ENCODE measurements at places on chromosomes 6 and 20.

DNA sequence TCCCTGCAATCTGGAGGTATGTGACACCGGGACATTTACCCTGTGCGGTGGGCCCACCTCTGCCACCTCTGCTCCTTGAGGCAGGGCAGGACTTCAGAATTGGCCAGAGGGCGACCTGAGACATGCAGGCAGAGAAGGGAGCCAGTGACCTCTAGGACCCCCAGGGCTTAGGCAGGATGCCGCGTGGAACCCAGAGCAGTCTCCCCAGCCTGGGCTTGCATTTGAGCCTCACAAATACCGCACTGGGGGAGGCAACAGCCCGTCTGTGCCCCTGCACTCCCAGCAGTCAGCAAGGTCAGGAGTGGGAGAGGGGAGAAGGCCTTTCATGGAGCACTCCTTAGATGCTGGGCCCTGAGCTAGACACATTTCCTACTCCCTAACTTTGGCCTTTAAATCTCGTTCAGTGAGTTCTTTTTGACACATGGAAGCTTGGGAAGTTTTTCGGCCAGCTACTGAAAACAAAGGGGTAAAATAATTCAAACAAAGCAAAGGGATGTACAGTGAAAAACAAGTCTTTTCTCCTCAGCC lies 41.7 kb downstream of the C20orf203 start:
- no peak for DNase-seq

DNA sequence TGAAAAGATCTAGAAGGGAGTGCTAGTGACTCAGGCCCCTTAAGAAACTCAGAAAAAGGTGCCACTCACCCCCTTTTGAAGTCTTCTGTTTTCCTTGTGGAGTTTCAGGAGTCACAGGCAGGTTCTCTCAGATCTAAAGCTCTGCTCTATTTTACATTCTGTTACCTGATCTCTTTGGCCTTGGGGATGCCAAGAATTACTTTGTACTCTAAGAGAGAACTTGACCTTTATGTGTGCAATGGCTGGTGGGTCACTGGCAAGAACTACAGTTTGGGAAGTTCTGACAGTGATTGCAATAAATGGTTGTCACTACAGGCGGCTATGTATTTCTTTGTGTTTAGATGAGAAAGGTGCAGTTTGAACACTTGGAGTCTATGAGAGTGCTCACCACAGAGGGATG lies 24.2 kb upstream of the ENPP4 start:
- DNase-seq: no peak

DNA sequence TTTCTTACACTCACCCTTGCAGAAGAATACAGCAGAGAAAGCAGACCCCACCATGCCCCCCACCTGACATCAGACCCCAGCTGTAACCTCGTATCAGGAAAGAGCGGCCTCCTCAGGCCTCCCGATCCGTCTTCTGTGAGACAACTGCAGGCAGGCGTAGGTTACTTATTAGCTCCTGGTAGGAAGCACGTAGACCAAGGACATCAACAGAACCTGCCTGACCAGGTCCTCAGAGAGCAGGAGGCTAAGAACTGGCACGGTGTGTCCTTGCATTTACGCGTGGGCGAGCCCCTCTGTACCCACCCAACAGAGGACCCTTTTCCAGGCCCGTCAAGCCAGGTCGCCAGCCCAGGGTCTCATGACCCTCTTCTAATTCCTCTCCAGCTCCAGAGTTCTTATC lies 51.0 kb downstream of the ABHD12 start:
- DNase-seq: no peak

DNA sequence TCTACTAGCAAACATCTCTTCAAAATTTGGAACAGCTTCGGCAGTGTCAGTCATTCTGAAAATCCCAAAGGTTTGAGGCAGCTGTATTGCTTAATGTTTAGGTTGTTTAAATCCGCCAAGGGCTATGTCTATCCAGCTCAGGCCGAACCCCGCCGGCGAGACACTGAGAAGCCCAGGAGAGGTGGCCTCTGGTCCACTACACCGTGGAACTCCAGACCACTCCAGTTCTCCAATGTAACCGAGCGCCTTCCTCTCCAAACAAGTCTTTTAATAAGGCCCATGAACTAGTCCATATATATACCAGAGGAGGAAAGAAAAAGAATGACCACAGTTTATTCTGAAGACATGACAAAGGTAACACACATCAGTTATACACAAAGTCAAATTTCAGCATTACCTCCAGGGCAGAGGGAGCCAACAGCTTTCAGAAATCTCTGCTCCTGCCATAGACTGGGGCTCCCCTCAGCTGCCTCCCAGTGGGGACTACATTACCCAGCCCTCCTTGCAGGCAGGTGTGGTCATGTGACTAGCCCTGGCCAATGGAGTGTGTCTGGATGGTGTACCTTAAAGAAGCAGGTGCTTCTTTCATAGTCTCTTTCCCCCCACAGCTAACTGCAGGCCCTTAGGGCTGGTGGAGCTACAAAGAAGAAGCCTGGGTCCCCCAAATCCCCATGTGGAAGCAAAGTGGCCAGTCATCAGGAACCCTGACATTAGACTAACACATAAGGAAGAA lies at the start of gene RAMACL:
Gene RAMACL, minus strand, starts transcription at position 255 of the 733 bp plus-strand sequence. Its CDS starts 201 bp downstream, at position 54.
- DNase-seq: peak; percentile 84

DNA sequence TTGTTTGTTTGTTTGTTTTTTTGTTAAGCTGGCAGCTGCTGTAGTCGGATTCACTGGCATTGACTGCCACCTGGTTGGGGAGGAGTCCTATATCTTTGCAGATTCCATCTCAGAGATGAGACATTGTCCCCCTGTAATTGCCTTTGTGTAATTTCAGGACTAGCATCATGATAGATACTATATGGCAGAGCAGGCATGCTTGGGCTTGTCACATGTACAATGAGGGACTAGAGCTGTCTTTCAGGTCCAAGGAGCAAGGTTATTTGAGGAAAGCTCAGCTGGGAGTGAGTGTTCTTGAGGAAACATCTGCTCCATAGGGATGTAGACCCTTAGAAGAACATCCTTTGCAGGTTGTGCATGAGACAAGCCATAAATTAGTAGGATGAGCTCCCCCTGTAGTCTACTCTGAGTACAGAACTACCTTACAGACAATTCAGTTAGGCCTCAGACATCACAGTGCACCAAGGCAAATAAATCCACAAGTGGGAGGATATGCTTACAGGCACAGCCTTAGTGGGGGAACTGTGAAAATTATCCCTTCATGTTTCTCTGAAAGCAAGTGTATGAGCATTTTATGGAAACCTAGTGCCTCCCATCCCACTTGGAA lies 62.1 kb downstream of the BMP2 start:
- DNase-seq: no peak

- no peak for DNase-seq
Measured at GRCh38 chr6:71033890-71034289, 77.0 kb upstream of the B3GAT2 start.

GRCh38 chr6:6707143-6707542 lies 118.6 kb downstream of the LY86 start:
- DNase-seq: no peak

DNA sequence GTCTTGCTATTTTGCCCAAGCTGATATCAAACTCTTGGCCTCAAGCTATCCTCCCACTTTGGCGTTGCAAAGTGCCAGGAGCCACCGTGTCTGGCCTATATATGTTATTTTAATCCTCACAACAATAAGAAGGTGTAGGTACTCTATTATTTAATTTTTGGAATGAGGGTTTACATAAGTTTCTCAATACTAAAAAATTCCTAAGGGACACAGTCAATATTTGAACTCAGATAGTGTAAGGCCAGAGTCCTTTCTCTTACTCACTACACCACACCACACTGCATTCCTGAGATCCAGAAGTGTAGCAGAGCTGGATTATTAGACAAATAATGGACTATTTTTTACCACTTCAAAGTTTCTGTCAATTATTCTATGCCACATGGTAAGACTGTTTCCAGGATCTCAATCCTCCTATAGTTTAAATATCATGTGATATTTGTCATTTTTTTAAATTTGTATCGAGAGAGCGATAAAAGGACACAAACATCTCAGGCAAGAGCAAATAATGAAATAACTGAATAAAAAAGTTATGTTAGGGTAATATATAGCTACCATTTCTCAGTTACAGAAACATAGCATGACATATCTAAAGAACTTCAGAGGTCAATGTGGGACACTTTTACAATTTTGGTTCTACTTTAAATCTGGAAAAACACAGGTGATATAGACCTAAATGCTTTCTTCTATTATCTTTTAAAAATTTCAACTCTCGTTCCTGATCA lies 162.2 kb upstream of the THEMIS start:
- DNase-seq: no peak

- DNase-seq: no peak
Measured at GRCh38 chr20:61134296-61135030, 117.6 kb upstream of the CDH4 start.

DNA sequence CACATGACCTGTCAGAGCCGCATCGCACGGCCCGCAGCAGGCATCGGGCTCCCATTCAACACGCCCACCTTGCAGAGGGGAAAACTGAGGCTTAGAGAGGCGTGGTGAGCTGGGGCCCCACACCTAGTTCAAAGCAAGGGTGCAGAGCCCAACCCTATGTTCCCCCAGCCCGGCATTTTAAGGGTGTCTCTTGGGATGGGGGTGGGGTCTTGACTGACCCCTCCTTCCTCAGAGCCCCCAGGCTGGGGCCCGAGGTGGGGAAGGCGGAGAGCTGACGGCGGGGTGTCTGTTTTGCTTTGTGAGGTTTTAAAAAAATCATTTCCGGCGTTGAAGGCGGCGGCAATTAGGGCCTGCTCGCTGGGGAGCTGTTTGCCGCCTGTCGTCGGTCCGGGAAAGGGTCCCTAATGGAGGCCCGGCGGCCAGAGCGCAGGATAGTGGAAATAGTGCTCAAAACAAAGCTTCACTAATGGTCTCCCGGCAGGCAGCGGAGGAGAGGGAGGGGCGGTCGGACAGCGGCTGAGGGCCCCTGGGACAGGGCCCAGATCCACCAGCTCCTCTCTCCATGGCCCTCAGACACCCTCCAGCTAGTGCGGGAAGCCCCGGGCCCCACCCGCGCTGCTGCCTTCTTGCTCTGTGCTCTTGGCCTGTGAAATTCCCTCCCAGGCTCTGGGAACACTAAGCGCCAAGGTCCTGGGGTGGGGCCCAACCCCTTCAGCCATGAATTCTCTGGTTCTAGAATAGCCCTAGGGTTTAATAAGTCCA lies 11.9 kb downstream of the VSTM2L start:
- DNase-seq: peak; percentile 59

GRCh38 chr6:124298730-124299129 lies 495.1 kb downstream of the NKAIN2 start:
- no peak for DNase-seq

DNA sequence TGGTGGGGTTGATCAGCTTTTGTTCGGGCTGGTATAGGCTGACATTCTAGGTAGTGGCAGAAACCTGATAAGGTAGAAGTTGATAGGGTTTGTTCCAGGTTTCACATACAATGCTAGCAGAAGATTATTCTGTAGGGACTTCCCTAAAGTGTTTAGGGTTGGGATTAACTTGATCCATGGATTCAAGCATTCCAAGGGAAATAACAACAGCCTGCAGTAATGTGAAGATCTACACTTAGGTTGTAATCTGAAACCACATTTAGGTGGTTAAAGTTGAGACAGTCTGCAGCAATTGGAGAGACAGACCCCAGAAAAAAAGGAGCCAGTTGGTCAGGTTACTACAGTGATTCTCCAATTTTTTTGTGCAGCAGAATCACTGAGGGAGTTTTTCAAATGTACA lies 56.1 kb downstream of the GJA1 start:
- DNase-seq: no peak

DNA sequence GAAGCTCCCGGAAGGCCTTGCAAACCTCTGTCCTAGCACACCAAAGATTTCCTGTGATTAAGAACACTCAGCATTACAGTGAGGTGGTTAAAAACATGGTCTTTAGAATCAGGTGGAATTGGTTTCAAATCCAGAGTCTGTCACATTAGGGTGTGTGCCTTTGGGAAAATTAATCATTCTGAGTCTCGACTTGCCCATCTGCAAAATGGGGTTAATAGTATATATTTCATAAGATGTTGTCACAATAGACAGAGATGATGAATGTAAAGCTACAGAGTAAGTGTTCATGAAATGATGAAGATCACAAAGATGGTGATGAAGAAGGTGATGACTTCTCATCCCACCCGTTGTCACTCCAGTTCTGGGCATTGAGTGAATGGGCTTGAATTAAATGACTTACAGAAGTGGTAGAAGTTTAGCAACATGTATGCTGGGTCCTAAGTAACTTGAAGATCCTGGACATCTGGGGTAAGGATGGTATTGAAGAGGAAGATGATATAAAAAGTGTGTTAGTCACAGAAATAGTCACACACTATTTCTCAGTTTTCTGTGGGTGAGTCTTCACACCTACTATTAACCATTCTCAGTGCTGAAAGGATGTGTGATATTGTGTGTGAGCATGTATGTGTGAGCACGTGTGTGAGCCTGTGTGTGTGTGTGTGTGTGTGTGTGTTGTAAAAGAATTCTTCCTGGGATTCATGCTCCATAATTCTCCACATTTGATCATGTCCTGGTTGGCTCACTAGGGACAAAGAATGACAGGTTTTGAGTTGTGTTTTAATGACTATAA lies 28.0 kb upstream of the NEDD9 start:
- no peak for DNase-seq

- DNase-seq: no peak
Measured at GRCh38 chr6:148890096-148890495, 143.3 kb downstream of the UST start.

DNA sequence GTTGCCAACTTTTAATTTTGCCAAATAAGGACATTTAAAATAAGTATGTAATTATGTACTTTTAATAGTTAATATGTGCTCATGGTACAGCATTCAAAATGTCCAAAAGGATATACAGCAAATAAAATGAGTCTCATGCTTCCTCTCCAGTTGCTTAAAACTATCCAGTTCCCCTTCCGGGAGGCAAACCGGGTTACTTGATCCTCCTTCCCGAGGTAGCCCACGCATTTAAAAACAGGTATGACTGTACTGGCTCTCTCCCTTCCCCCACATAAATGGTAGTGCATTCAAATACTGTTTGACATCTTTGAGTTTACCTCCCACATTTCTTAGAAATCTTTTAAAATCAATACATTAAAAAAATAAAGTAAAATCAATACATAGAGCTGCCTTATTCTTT lies 66.4 kb downstream of the PHF20 start:
- no peak for DNase-seq

DNA sequence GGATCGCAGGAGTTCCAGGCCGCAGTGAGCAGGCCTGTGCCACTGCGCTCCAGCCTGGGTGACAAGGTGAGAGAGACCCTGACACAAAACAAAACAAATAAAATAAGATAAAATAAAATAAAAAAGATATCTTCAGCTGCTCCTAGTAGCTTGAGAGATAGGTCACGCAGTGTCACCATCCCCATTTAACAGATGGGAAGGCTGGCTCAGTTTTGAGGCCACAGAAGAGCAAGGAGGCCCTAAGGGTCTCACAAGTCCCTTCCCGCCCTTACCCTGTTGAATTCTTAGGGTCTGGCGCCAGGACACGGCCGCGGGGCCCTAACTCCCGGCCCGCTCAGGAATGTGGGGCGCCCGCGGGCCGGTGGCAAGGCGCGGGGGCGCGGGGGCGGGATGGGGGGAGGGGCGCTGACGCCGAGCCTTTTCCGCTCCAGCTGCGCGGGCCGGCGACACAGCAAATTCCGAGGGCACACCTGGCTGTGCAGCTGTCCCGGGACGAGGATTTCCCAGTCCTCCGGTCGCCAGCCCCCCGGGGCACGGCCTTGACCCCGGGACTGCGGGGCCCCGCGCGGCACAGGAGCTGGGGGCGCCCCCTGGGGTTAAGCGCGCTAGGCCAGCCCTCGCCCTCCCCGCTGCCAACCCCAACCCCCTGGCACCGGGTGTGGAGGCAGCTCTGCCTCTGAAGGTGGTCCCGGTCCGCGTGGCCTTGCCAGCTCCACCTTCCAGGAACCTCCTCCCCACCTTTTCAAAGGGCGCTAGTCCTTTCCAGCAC lies 10.3 kb upstream of the R3HDML start:
- no peak for DNase-seq

Data from GM13977 (cell line).